ENCODE measurements at places on chromosomes 7 and 10.

DNA sequence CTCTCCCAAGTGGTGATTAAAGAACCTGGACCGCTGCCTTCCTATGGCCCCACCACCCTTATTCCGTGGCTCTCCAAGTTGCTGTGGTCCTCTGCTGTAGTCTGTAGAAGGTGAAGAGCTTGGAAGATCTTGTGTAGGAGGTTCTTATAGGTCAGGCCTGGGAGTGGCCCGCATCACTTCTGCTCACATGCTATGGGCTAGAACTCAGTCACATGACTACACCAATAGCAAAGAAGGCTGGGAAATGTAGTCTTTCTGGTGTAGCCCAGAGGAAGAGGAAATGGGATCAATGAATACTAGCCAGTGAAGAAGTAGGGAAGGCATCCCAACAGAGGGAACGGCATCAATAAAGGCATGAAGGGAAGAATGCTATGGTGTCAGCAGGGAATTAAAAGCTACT lies 41.3 kb upstream of the AOAH start:
- no peak for DNase-seq

DNA sequence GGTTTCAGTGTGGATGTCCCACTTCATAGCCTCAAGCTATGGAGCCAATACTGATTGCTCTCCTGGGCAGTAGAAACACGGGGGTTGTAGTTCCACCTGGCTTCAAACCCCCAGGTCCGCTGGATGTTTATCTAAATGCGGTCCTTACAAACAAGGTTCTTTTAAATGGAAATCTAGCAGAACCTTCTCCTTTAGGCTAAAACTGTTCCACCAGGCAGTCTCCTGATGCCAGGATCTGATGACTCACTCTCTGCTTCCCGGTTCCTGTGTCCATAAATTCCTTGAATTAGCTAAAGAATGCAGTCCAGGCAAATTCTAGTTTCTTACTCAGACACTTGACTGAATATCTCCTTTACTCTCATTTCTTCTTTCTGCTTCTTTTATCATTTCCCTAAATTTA lies 108.4 kb upstream of the FAM3C start:
- DNase-seq = no peak

DNA sequence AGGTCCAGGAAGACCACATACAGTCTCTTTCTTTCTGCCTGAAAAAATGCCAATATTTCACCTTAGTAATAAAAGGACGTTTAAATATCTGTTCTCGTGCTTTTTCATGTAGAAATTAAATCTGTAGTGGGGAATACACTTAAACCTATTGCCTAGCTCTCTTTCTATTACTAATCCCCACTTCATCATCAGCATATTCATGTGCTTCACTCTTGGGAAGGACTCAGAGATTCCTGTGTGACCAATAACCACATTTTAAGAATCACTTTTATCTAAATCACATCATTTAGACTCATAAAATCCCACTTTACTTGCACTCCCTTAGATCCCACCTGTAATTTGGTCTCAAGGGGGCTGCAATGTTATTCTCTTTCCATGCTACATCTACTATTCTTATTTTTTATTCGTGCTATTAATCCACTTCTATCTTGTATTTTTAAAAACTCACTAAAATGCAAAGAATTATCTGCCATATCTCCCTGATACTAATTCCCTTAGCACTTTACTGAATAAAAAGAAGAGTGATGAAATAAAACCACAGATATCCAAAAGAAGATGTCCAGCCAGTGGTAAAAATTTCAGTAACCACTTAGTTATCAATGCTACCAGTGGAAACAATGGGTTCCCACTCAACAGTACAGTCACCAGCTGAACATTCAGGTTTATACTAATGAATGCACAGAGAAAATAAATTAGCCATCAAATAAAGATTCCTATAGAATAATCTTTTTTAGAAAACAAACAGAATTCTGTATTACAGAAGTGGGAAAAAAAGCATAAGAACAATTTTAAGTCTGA lies 102.1 kb downstream of the PPP1R17 start:
- DNase-seq = no peak

DNA sequence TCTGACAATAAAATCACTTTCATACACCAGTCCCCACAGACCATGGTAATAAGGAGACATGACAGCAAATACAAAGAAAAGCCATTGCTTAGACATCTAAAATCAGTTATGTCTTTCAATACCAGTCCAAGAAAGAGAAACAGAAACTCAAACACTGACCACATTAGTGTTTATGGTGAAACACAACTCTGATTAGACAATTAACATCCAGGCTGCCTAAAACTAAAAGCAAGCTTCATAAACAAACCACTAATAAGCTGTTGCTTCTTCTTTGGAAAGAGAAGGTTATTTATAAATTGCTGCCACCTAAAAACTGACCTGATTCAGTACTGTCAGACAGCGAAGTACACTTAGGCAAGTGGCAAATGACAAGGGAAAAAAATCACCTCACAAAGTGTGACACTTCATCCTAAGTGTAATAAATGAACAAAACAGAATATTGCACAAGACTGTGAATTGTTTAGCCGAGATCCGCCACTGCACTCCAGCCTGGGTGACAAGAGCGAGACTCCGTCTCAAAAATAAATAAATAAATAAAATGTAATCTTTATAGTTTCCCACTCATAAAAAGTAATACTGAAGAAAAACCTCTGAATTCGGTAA lies 277.4 kb downstream of the PARD3 start:
- no peak for DNase-seq

DNA sequence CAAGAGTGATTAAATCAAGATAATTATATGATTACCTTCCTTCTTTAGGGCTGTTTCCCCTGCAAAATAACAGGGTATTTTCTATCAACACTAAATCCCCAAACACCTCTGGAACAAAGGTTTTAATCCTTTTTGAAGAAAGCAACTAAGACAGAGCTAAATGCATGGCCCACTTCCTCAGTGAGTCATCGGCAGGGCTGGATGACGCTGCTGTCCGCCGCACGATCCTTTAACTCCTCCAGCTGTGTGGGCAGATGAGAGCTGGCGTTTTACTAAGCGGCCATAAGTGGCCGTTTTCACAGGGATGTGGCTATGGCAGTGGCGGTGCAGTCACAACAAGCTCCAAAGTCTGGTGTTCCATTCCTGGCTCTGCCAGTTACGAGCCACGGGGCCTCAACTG lies 76.0 kb upstream of the C1QL3 start:
- DNase-seq = no peak

- DNase-seq = no peak
Measured at GRCh38 chr7:381211-382042, 91.5 kb downstream of the FOXL3 start.

GRCh38 chr10:76444034-76444800 lies 1012.8 kb downstream of the LRMDA start:
- no peak for DNase-seq

DNA sequence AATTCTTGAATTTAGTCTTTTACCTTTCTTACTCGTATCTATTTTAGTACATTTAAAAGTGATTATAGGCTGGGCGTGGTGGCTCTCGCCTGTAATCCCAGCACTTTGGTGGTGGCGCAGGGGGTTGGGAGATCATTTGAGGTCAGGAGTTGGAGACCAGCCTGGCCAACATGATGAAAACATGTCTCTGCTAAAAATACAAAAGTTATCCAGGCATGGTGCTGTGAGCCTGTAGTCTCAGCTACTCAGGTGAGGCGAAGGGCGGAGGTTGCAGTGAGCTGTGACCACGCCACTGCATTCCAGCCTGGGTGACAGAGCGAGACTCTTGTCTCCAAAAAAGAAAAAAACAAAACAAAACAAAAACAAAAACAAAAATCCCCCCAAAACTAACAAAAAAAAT lies 12.2 kb downstream of the PRKCQ start:
- no peak for DNase-seq

DNA sequence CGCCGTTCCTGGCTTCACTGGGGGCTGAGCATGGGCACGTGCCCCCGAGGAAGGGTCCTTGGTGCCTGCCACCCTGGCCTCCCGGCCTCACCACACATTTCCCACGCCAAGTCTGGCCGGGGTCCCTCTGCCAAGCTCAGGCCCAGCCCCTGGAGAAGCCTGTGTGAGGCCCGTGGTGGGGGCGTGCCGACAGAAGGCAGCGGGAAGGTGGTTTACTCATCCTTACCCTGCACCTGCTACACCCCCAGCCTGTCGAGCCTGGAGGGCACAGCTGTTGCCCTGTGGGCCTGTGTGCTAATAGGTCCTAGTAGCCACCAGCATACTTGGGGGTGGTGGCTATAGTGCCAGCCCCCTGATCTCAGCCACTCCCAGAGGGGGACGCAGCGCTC lies 46.7 kb downstream of the NKX6-2 start:
- DNase-seq = no peak

DNA sequence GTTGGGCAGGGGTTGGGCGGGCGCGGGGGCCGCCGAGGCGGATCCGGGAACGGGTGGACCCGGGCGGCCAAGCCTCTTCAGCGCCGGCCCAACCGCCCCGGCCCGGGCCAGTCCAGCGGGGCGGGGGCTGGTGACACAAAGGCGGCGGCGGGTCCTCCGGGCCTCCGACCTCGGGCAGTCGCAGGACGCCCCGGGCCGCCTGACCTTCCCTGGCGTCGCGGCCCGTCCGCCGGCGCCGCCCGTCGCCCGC lies 54.2 kb downstream of the METTL2B start:
- peak; percentile 27 for DNase-seq
